ENCODE measurements at places on chromosomes 1 and 21. TPM values are rescaled to one million over a fixed set of nuclear protein-coding genes. Genes with fewer than 3 reads are reported as not detected.

The SH2D2A gene
- 2.3 TPM for total RNA-seq

The CLCA1 gene
- not detected for total RNA-seq

The F5 gene
- not detected for total RNA-seq

The BARHL2 gene
- not detected for total RNA-seq

The EVA1C gene
- total RNA-seq, result 0.54 TPM

The SH3D21 gene
- 1.9 TPM for total RNA-seq

The MATN1 gene
- not detected for total RNA-seq

The ELAPOR1 gene
- not detected for total RNA-seq

The SRM gene
- 75.0 TPM for total RNA-seq

The SLC45A1 gene
- 0.79 TPM for total RNA-seq

The CFAP107 gene
- not detected for total RNA-seq

The MTARC2 gene
- 8.9 TPM for total RNA-seq

The CD52 gene
- 1.2 TPM for total RNA-seq
